T-helper 17 cell (primary cell): ENCODE measurements at places on chromosomes 4 and X.
A peak's percentile ranks its signal among the peaks of the same experiment; 100 is the strongest.

DNA sequence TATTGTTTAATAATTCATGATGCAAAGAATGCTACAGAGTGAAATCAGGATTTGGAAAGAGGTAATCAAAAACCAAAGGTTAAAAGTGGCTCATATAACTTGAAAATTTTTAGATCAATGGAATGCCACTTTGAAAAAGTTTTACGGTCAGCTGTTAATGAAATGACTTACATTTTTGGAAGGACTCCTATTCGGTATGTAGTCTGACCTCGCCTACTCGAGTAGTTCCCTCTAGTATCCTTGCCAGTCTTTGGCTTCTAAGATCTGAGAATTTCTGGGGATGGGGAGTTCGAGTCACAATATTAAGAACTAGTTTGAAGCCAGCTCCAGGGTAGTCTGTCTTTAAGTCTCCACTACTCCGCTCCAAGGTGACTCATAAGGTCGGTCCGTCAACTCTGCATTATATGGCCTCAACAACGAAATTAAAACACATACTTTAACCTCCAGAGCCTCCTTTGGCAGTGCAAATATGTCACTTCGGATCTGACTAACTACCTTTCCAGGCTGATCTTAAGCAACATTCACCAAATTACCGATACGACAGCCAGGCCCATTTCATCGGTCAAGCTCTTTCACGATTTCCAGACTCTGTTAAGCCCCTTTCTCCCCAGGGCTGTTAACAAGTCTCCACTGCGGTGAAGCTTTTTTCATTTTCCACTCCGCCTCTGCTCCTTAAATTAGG lies 733 bp upstream of the NAA15 start:
- peak overlapping the region; percentile 99 for H3K27ac ChIP-seq
- no peak for DNase-seq

DNA sequence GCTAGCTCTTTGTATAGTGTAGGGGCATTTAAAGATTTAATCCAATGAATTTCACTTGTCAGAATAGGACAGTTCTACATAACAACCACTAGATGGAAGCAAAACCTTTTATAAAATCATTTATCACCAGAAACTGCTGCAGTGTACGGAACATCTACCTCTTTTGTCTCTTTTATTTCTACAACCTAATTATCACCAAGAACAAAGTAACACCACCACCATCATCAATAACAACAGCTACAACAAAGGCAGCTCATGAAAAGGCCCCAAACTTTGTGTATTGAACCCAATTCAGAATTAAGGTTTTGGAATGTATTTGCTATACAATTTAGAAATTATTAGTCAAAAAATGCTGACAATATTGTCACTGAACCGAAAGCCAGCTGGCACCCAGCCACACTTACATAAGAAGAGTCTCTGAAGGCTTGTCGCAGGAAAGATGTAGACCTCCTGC lies 260.9 kb upstream of the RPS6KA3 start:
- H3K36me3 ChIP-seq, result no peaks in the 10 kb centered on the region
- no peak overlapping the region for H3K4me3 ChIP-seq
- peaks cover 14% of the 10 kb centered on the region for H3K4me1 ChIP-seq

DNA sequence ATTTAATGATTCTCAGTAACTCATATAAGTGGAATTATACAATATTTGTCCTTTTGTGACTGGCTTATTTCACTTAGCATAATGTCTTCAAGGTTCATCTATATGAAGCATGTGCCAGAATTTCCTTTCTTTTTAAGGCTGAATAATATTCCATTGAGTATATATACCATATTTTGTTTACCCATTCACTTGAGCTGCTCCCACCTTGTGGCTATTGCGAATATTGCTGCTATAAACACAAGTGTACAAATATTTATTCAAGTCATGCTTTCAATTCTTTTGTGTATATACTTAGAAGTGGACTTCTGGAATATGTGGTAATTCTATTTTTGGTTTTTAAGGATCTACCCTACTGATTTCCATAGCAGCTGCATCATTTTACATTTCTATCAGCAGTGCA lies 219.1 kb downstream of the MID1 start:
- H3K36me3 ChIP-seq, result no peaks in the 10 kb centered on the region
- H3K4me3 ChIP-seq, result no peak overlapping the region
- H3K4me1 ChIP-seq, result no peaks in the 10 kb centered on the region
- no peak overlapping the region for H3K27ac ChIP-seq
- no peaks in the 10 kb centered on the region for H3K27me3 ChIP-seq

GRCh38 chr4:149113804-149114430 lies 671.7 kb upstream of the NR3C2 start:
- no peak overlapping the region for H3K4me3 ChIP-seq
- H3K27me3 ChIP-seq, result peaks cover 10% of the 10 kb centered on the region
- no peaks in the 10 kb centered on the region for H3K36me3 ChIP-seq
- DNase-seq, result no peak

DNA sequence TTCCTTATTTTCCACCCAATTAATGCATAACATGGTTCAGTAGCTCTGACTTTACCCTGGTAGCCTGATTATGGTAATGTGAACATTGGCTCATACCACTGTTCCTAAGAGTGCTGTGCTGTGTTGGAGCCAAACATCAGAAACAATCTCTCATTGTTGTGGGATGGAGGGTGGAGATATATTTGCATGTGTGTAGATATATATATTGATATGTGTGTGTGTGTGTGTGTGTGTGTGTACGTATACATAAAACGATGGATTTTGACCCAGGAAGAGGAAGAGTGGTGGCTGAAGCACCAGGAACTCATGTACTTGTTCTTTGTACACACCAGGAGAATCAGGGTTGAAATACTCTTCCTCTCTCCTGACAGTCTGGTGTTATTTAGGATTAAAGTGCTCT lies 247.7 kb downstream of the IL15 start:
- DNase-seq, result no peak
- no peaks in the 10 kb centered on the region for H3K27me3 ChIP-seq
- H3K4me3 ChIP-seq, result no peak overlapping the region
- no peaks in the 10 kb centered on the region for H3K36me3 ChIP-seq

DNA sequence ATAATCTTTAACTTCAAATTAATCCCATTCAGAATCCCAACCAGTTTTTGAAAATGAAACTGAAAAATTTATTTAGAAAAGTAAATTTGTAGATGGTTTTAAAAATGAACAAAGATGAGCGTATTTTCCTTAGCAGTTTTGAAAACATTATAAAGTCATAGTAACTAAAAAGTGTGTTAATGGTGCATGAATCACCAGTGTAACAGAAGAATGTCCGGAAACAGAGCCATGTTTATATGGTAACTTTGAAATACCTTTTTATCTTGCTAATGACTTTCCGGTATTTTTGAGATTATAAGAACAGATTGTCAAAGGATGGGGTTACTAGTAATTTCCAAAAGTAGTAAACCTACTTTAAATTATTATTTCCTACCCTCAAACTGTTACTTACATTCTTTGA lies 145.9 kb downstream of the IRS4 start:
- H3K36me3 ChIP-seq, result no peaks in the 10 kb centered on the region
- H3K4me1 ChIP-seq, result no peaks in the 10 kb centered on the region
- no peak for DNase-seq
- no peak overlapping the region for H3K4me3 ChIP-seq
- no peak overlapping the region for H3K27ac ChIP-seq

GRCh38 chr4:1683736-1684505 lies at the start of gene FAM53A:
TSS of gene FAM53A (minus strand) at chr4:1684313. CDS start at chr4:1668741, 15,572 bp downstream.
- H3K36me3 ChIP-seq, result no peaks in the 10 kb centered on the region
- DNase-seq, result no peak
- peaks cover 9% of the 10 kb centered on the region for H3K4me1 ChIP-seq
- peak within 1 kb of the TSS; percentile 66 for H3K27ac ChIP-seq
- no peaks in the 10 kb centered on the region for H3K27me3 ChIP-seq

- no peaks in the 10 kb centered on the region for H3K27me3 ChIP-seq
- no peak overlapping the region for H3K27ac ChIP-seq
- DNase-seq, result no peak
- no peaks in the 10 kb centered on the region for H3K36me3 ChIP-seq
Measured at GRCh38 chr4:20288846-20289512, 37.3 kb downstream of the SLIT2 start.

- H3K4me1 ChIP-seq, result no peaks in the 10 kb centered on the region
- H3K27ac ChIP-seq, result no peak overlapping the region
- no peaks in the 10 kb centered on the region for H3K27me3 ChIP-seq
- DNase-seq, result no peak
Measured at GRCh38 chr4:30068234-30068633, 651.9 kb upstream of the PCDH7 start.

GRCh38 chr4:177487977-177488376 lies 45.7 kb upstream of the AGA start:
- H3K36me3 ChIP-seq, result peaks cover 4% of the 10 kb centered on the region
- H3K27ac ChIP-seq, result no peak overlapping the region
- peaks cover 4% of the 10 kb centered on the region for H3K4me1 ChIP-seq
- H3K4me3 ChIP-seq, result no peak overlapping the region
- no peak for DNase-seq
- no peaks in the 10 kb centered on the region for H3K27me3 ChIP-seq

GRCh38 chr4:15164571-15164970 lies 162.3 kb downstream of the CPEB2 start:
- peaks cover 2% of the 10 kb centered on the region for H3K36me3 ChIP-seq
- H3K27ac ChIP-seq, result no peak overlapping the region
- peaks cover 42% of the 10 kb centered on the region for H3K27me3 ChIP-seq
- no peak for DNase-seq
- H3K4me1 ChIP-seq, result peaks cover 3% of the 10 kb centered on the region

- H3K4me1 ChIP-seq, result peaks cover 5% of the 10 kb centered on the region
- H3K27ac ChIP-seq, result no peak overlapping the region
- peaks cover 3% of the 10 kb centered on the region for H3K36me3 ChIP-seq
- peak overlapping the region; percentile 78 for H3K4me3 ChIP-seq
- H3K27me3 ChIP-seq, result peaks cover 78% of the 10 kb centered on the region
- DNase-seq, result no peak
Measured at GRCh38 chr4:168878623-168879022, 131.4 kb downstream of the CBR4 start.

DNA sequence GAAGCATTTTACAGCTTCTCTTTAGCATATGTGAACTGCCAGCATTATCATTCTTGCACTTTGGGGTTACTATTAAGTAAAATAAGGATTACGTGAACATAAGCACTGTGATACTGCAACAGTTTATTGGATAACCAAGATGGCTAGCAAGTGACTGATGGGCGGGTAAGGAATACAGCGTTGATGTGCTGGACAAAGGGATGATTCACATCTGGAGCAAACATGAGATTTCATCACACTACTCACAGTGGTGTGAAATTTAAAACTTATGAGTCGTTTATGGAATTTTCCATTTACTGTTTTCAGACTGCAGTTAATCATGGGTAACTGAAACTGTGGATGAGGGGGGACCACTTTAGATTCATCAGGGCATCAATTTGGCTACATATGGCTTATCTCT lies 16.0 kb downstream of the NBDY start:
- H3K4me3 ChIP-seq, result no peak overlapping the region
- H3K36me3 ChIP-seq, result peaks cover 3% of the 10 kb centered on the region
- H3K27ac ChIP-seq, result no peak overlapping the region
- no peaks in the 10 kb centered on the region for H3K27me3 ChIP-seq

- DNase-seq, result peak; percentile 41
- H3K36me3 ChIP-seq, result peaks cover 6% of the 10 kb centered on the region
Measured at GRCh38 chr4:40325406-40326019, 9.6 kb upstream of the CHRNA9 start.

DNA sequence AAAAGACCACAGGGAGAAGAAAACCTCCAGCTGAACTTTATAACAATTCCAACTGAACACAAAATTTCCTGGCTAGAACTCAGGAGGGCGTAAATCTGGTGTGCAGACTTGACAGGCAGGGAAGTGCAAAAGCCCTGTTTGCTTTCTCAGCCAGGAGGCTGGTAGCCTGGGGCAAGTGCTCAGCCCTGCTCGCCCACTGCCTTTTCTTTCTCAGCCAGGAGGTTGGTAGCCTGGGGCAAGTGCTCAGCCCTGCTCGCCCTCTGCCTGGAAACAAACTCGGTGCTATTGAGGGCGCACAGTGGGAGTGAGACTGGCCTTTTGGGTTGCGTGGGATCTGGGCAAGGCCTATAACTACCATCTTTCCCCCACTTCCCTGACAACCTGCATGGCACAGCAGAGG lies 275.4 kb upstream of the MAOA start:
- no peak overlapping the region for H3K27ac ChIP-seq
- H3K4me3 ChIP-seq, result no peak overlapping the region
- DNase-seq, result no peak
- H3K27me3 ChIP-seq, result no peaks in the 10 kb centered on the region
- no peaks in the 10 kb centered on the region for H3K36me3 ChIP-seq
- no peaks in the 10 kb centered on the region for H3K4me1 ChIP-seq

GRCh38 chrX:46366381-46367207 lies 178.6 kb downstream of the ZNF674 start:
- no peaks in the 10 kb centered on the region for H3K27me3 ChIP-seq
- no peak for DNase-seq
- H3K27ac ChIP-seq, result no peak overlapping the region
- no peaks in the 10 kb centered on the region for H3K36me3 ChIP-seq

GRCh38 chr4:53314252-53314651 lies 51.6 kb downstream of the SCFD2 start:
- no peak for DNase-seq
- H3K4me3 ChIP-seq, result no peak overlapping the region
- H3K36me3 ChIP-seq, result peaks cover 6% of the 10 kb centered on the region

- no peak overlapping the region for H3K4me3 ChIP-seq
- no peak overlapping the region for H3K27ac ChIP-seq
- H3K36me3 ChIP-seq, result no peaks in the 10 kb centered on the region
- no peaks in the 10 kb centered on the region for H3K27me3 ChIP-seq
Measured at GRCh38 chr4:69697536-69698242, 44.6 kb upstream of the UGT2A1 start.

GRCh38 chr4:149845743-149846142 lies 30.1 kb upstream of the IQCM start:
- no peak overlapping the region for H3K4me3 ChIP-seq
- H3K36me3 ChIP-seq, result no peaks in the 10 kb centered on the region
- no peaks in the 10 kb centered on the region for H3K27me3 ChIP-seq
- DNase-seq, result no peak
- no peaks in the 10 kb centered on the region for H3K4me1 ChIP-seq

GRCh38 chr4:95516528-95517017 lies 32.2 kb downstream of the UNC5C start:
- H3K27ac ChIP-seq, result no peak overlapping the region
- H3K36me3 ChIP-seq, result no peaks in the 10 kb centered on the region
- H3K4me1 ChIP-seq, result no peaks in the 10 kb centered on the region
- no peak overlapping the region for H3K4me3 ChIP-seq
- H3K27me3 ChIP-seq, result peaks cover 5% of the 10 kb centered on the region

- no peak for DNase-seq
- no peaks in the 10 kb centered on the region for H3K4me1 ChIP-seq
- no peak overlapping the region for H3K27ac ChIP-seq
- no peaks in the 10 kb centered on the region for H3K27me3 ChIP-seq
Measured at GRCh38 chr4:534576-535151, 35.7 kb downstream of the PIGG start.

- peaks cover 4% of the 10 kb centered on the region for H3K36me3 ChIP-seq
- H3K27ac ChIP-seq, result no peak overlapping the region
- H3K27me3 ChIP-seq, result peaks cover 18% of the 10 kb centered on the region
- H3K4me3 ChIP-seq, result no peak overlapping the region
Measured at GRCh38 chr4:153076861-153077260, 127.4 kb upstream of the TRIM2 start.

GRCh38 chr4:81628489-81628888 lies 156.8 kb upstream of the RASGEF1B start:
- H3K4me3 ChIP-seq, result no peak overlapping the region
- H3K27ac ChIP-seq, result no peak overlapping the region
- no peaks in the 10 kb centered on the region for H3K36me3 ChIP-seq

GRCh38 chr4:117447925-117448324 lies 362.5 kb upstream of the TRAM1L1 start:
- no peak for DNase-seq
- no peaks in the 10 kb centered on the region for H3K27me3 ChIP-seq
- no peaks in the 10 kb centered on the region for H3K36me3 ChIP-seq
